ENCODE measurements at places on chromosomes 1 and 21.
A peak's percentile ranks its signal among the peaks of the same experiment; 100 is the strongest.

DNA sequence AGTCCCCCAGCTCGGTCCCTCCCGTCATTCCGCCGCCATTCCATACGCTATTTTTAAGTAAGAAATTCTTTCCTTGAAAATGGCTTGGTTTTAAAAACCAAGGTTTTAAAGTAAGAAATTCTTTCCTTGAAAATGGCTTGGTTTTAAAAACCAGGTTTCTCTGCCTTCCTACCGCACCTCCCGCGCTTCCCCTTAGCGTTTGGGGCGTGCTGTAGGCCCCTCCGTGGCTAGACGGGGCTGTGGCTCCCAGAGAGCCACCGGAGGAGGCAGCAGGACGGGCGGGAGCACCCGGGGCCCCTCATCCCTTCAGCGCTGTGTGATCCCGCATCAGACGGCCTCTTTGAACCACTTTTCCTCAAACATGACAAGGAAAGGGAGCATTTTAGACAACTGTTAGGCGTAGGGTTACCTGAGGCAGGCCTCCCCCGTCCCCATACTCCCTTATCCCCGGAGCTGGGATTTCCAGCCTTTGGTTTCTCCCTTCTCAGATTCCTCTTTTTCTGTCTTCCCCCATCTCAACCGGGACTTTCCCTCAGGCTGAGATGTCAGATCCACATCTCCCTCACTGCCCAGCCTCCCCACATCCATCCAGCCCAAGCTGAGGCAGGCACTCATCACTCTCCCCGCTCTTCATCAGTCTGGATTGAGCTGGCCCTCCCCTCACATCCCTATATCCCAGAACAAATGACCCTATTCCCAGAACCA, 541 bp upstream of the CD58 start:
- no peak for DNase-seq

- no peak for DNase-seq
These were observed 31.9 kb upstream of the FHAD1 start for GRCh38 chr1:15215116-15215515.

DNA sequence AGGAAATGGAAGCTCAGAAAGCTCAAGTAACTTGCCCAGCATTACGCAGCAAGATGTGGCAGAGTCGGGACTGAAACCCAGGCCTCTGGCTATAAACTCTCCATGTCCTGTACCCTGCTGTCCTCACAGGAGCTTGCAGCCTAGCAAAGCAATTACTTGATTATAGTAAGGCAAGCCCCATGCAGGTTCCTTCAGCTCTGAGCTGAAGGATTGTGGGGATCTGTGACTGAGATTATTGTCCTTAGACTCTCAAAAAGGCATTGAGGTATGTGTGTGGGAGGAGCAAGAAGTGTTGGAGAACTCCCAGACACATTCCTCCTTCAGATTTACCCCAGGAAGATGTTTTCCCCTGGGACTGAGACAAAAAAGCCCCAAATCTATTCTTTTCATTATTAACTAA, 124.0 kb upstream of the SPATA6 start:
- no peak for DNase-seq

DNA sequence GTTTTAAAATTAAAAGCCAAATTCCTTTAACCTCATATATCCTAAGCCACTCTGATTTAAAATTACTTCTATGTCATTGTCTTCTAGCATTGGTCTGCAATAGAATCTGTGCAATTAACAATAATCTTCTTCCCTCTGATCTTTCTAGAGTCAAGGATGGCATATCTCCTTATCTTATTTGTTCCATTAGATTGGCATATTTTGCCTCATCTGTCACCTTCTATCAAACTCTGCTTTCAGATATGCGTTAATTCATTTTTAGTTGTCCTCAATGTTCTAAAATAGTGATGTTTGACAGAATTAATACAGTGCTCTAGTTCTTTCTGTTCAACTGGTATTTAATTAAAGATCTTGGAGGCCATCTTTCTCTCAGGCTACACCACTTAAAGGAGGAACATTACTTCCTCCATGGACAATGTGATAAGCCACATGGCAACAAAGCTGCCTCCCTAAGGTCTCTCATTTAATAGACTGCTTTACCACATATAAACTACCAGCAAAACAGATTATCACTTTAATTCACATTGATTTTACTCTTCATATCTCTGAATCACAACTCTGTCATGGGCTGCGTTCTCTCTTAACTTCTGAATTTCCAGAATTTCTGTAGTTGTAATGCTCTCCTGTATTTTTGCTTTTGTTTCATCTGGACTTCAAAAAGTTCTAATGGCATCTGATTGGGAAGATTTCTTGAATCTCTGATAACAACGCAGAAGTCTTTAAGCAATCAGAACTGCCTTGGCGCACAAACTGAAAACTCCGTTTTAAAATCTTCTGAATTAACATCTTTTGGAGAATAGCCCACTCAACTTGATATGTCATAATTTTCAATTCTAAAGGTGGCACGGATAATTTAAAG, 2.8 kb downstream of the NRIP1 start:
- no peak for DNase-seq

DNA sequence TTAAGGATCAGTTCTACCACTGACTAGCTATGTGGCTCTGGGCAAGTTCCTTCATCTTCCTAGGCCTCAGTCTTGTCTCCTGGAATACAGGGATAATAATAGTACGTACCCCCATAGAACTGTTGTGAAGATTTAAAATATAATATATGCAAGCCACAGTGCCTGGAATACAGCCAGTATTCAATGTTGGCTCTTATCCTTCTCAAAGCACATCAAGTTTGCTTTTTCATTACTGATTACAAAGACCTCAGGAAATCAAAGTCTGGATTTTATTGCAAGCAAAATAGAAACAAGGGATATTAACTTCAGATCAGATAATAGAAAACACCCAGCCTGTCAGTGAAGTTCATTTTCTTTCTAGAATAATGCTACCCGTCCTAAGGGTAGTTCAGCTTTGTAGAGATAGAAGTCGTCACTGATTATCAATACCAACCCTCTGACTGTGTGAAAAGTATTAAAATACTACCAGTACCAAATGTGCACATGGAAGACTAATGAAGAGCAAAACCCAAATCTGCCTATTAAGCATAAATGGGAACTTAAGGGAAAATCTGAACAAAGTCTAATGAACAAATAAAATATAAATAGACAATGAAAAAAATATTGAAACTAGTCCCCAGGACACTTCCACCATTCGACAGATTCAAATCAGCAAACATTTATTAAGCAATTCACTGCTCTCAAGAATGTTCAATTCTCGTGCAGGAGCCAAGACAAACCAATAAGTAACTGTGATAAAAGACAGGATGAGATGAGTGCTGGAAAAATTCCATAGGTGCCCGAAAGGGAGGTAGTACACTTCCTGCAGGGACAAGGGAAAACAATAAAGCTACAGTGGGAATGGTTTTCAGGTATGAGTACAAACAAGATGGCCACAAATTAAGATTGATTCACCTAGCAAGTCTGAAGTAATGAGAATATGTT, 206.2 kb downstream of the SMYD3 start:
- no peak for DNase-seq

DNA sequence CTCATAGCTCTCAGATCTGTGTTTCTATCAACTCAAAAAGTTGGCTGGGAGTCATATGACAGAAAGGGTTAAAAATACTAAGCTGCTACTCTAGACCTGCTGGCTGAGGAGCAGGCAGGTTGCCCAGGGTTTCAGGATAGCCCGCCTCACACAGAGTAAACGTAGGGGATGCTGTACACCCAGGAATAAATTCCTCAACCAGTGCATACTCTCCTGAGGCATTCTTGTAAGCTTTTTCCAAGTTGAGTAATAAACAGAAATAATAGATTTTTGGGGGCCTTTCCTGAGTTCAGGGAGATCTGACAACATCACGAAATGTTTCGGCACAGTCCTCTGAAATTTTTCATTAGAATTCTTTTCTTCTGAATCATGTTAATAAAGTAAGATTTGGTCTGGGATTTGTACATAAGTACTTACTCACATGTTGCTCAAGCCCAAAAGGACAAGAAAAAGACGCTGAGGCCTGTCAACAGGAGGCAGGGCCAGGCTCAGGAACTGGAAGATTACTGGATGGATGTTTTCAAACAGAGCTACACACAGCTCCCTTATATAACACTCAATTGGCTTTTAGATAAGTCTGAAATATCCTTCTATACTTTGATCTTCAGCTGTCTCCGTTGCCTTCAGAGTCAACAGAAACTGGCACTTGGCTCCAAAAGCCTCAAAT, 41.0 kb downstream of the TGFBR3 start:
- DNase-seq, result peak; percentile 98

GRCh38 chr1:2887941-2888855, 86.7 kb upstream of the TTC34 start:
- DNase-seq, result no peak

DNA sequence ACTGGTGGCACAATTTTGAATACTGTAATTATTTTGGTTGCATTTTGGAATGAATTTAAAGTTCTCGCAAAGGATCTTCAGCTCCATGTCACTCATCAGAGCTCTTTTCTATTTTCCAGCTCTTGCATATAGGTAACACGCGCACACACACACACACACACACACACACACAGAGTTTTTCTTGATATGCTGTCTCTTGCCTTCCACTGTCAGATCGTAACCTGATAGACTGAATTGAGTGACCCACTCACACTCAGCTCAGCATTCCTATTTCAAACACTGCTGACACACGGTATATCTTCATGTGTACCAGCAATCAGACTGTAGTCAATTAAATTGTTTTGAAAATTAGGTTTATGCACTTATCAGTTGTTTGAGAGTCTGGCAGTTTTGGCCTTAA, 214.1 kb downstream of the PBX1 start:
- DNase-seq, result no peak

DNA sequence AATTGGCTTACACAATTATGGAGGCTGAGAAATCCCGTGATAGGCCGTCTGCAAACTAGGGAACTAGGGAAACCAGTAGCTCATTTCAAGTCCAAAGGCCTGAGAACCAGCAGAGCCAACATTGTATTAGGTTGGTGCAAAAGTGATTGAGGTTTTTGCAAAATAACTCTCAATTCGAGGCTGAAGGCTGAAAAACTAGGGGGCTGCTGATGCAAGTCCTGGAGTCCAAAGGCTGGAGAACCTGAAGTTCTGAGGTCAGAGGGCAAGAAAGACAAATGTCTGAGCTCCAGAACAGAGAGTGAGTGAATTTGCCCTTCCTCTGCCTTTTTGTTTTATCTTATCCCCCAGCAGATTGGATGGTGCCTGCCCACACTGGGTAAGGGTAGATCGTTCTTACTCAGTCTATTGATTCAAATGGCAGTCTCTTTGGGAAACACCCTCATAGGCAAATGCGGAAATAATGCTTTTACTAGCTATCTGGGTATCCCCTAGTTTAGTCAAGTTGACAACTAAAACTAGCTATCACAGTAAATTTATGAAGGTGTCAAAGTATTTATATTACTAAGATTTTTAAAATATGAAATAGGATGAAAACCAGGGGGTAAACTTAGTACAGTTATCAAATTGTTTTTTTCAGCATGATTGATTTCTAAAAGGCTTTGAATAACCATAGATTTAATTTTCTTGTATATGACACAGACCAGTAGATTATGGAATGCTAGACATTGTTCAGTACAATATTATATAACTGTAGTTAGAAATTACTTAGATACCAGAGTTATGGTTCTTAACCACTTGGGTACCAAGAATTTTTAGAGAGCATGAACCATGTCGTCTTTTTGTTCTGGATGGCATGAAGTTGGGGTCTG, 15.4 kb downstream of the RABGAP1L start:
- no peak for DNase-seq

DNA sequence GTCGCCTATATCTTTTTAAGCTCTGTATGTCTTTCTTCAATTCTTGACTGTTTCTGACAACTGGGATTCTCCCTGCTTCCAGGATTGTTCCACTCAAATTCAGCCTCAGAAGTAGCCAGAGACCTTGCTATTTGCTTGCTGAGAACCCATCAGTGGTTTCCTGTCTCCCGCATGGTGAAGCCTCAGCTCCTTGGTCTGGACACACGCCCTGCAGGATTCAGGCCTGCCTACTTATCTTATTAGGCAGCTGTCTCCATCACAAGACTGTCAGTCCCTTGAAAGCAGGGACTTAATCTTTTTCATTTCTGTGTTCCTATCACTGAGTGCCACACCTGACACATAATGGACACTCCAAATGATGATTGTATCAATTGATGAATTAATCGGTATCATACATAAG, 175.3 kb downstream of the PLPP3 start:
- DNase-seq, result no peak

DNA sequence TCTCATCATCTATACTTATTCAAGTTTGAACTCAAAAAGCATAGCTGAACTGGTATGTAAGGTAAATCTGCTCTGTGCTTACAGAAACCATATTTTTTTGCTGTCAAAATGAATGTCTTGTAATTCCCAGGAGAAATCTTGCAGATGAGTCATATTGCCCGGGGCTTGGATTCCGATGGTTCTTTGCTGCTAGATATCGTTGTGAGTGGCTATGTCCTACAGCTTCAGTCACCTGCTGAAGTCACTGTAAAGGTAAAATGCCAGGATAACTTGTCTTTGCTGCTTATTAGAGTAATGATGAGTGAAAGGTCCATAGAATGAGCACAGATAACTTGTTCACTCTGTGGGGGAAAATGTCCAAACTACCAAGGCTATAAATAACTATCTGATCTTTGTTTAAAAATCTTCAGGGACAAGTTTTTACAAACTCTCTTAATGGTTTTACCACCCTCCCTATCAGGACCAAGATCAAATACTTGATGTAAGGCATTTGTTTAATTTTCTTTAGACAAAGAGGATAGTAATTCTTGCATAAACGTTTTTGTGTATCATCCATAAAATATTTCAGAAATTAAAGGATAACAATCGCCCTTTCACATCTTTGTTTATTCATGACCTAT, 222.3 kb downstream of the TPR start:
- peak; percentile 62 for DNase-seq

DNA sequence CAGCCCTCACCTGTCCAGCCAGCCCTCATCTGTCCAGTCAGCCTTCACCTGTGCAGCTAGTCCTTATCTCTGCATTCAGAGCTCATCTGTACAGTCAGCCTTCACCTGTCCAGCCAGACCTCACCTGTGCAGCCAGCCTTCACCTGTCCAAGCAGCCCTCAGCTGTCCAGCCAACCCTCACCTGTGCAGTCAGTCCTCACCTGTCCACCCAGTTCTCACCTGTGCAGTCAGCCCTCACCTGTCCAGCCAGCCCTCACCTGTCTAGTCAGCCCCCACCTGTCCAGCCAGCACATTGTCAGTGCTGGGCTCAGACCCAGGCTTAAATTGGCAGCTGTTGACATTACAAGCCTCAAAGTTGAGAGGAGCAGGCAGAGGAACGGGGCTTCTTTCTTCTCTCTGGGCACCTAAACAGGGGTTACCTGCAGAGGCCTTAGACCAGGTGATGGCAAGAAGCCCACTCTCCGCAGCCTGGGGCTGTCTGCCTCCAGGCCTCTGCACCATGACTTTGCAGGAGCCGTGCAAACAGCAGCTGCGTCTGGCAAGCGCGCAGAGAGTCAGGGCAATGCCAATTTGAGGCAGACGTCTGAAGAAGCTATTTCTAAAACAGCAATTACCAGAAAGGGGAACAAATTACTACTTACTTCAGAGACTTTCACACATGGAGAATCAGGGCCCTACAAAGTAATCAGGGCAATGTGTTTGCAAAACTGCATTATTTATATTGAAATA, 506.1 kb downstream of the NPHP4 start:
- DNase-seq, result no peak

DNA sequence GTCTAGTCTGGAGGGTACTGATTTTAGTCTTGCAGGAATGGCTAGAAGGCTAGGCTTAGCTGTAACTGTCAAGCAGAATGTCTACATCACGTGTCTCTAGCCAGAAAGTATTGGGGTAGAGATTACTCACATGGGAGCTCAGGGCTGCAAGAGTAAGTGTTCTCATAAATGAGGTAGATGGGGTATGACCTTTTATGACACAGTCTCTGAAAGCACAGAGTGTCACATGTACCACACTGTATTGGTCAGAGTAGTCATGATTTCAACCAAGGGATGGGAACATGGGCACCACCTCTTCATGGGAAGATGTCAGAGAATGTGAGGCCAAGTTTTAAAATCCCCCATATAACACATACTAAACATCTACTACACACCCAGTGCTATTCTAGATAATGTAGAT, 2.9 kb downstream of the FYB2 start:
- DNase-seq, result peak; percentile 2
